ENCODE measurements at places on chromosomes 1 and 21.

DNA sequence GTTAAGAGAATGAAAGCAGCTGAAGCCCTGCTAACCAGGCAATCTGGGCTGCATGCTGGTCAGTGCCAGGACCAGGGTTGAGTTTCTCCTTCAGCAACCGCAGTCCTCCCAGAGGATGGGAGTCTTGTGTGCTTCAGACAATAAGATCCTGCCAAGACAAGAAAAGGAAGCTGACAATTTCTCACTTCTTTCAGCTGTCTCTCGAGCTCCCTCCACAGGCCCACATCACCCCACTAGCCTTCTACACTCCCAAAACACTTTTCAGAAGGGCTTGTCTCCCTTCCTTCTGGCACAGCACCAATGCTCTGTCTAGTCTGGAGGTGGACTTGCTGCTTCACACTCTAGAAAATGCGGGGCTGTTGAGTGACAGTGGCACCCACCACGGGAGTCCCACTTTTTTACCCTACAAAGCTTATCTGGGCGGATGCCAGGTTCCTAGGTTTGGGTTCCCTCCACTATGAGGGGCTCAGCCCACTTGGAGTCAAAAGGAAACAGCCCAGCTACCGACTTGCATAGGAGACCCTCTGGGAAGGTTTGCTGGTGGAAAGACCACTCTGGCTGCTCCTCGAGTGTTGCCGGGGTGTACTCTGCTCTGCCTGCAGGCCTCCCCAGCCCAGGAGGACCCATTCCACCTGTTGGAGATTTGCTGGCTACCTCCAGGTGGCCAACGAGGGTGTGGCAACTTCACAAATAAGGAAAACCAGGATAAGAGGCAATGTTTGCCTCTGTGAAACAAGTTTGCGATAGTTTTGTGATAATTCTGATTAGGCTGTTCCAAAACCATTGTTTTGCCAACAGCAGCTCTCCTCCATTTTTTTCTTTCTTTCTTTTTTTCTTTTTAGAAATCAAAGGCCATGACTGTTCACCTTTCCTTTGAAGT is 68.9 kb downstream of the TENT5C start:
- DNase-seq: peak; percentile 54

- DNase-seq: no peak
These were observed 131.8 kb upstream of the SGIP1 start for GRCh38 chr1:66402194-66402593.

- no peak for DNase-seq
These were observed 7.1 kb downstream of the GIPC2 start for GRCh38 chr1:78052685-78053405.

- DNase-seq: peak; percentile 45
These were observed 40.2 kb downstream of the IL12RB2 start for GRCh38 chr1:67347688-67348472.

DNA sequence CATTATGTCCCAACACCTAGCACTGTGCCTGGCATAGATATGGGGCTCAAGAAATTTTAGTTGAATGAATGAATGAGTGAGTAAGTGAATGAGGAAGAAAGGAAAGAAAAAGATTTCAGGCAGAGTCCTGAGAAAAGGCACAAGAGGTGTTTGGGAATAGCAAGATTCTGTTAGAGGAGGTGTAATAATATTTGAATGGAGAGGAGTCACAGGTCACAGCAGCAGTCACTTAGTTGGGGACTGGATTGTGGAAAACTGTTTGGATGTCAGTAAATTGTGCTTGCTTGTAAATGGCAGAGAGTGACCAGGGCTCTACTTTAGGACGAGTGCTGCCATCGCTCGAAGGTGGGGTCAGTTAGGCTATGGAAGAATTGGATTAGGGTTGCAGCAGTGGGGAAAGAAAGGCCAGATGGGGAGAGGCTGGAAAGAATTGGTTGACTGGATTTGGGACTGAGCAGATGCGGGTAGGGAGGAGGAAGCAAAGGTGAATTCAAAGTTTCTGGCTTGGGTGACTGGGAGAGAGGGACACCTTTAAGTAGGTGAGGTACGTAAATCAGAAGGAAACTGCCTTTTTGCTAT is 9.3 kb downstream of the CDC14A start:
- no peak for DNase-seq

GRCh38 chr1:28163496-28164161 is 12.9 kb downstream of the PTAFR start:
- no peak for DNase-seq

GRCh38 chr1:31657020-31657804 is 12.5 kb upstream of the PEF1 start:
- no peak for DNase-seq

GRCh38 chr1:109657970-109658369 is 2.1 kb downstream of the GSTM4 start:
- DNase-seq: no peak

DNA sequence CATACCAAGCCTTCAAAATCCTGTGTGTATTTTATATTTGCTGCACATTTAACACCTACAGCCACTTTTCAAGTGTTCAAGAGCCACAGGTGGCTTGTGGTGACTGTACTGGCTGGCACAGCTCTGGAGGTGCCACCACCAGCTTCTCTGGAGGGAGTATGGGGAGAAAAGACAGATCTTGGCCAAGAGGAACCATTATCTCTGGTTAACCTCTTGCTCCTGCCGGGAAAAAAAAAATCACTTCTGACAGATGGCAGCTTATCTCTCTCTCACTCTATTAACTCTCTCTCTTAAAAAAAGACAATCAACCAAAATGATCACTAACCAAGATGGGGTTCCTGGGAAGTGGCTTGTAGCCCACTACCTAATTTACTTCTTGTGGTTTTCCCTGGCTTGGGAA is 1.2 kb upstream of the RIIAD1 start:
- DNase-seq: peak; percentile 42

DNA sequence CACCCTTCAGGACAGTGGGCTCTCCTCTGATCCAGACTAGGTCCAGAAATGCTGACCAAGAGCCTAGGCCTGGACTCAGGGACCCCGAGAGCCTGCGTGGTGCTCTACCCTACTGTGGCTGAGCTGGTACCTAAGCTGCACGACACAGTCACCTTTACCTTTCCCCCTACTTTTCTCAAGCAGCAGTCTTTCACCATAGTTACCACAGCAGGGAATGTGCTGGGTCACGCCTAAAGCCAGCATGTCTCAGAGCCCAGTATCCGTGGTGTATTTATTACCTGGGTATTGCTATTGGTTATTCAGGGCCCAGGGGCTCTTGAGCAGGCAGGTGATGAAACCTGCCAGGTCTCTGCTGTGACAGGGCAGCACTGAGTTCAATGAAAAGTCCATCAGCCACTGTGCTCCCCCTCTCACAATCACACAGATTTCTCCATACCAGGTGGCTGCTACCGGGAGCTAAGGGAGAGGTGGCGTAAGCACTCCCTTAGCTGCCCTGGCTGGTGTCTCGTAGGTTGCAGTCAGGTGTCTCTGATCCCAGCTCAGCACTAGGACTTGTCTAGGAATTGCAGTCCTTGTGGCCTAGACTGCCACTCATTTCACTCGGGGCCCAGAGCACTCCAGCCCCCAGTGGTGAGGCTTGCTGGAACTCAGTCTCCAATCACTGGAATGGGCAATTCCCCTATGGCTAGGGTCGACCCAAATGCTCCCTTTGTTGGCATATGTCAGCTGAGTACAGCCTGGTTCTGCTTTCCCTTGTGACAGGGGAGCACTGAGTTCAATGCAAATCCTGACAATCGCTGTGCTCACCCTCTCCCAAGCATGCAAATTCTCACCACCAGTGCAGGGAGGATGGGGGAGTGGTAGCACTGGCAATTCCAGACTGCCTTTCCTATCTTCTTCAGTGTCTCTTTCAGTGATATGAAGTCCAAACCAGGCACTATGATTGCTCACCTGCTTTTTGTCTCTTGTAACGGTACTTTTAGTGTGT is 128.7 kb downstream of the PHTF1 start:
- no peak for DNase-seq

GRCh38 chr1:4053774-4054173 is 153.7 kb upstream of the C1orf174 start:
- DNase-seq: no peak

- no peak for DNase-seq
These were observed 12.8 kb upstream of the PHC2 start for GRCh38 chr1:33443705-33444180.

- DNase-seq: no peak
These were observed 1348.4 kb upstream of the B3GALT2 start for GRCh38 chr1:194534784-194535183.

DNA sequence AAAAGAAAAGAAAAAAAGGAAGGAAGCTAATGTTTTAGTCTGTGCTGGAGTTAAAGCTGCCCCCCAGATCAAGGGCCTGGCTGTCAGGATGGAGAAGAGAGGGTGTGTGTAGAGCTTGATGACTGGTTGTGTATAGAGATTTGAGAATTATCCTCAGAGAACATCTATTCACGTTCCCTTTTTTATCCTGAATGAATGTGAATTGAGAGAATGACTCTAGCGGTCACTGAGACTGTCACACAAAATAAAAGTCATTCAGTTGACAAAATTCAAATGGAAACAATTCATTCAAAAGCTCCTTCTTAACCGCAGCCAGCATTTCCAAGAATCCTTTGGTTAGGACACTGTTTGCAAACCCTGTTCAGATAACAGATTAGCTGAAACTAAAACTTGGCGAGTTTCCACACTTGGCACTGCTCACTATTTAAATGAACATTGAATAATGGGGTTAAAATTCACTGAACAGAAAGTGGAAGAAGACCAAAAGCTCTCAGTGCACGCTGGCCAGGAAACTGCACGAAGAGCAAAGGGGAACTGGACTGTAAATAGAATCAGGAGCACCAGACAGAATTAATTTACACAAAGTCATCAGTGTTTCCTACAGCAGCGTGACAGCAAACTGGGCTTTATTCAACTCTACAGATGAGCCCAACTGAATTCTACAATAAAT is 13.6 kb upstream of the FAM89A start:
- no peak for DNase-seq

GRCh38 chr1:220880726-220881506 is 1.7 kb downstream of the HLX start:
- DNase-seq: no peak

GRCh38 chr1:5756434-5757186 is 235.6 kb downstream of the NPHP4 start:
- DNase-seq: no peak

DNA sequence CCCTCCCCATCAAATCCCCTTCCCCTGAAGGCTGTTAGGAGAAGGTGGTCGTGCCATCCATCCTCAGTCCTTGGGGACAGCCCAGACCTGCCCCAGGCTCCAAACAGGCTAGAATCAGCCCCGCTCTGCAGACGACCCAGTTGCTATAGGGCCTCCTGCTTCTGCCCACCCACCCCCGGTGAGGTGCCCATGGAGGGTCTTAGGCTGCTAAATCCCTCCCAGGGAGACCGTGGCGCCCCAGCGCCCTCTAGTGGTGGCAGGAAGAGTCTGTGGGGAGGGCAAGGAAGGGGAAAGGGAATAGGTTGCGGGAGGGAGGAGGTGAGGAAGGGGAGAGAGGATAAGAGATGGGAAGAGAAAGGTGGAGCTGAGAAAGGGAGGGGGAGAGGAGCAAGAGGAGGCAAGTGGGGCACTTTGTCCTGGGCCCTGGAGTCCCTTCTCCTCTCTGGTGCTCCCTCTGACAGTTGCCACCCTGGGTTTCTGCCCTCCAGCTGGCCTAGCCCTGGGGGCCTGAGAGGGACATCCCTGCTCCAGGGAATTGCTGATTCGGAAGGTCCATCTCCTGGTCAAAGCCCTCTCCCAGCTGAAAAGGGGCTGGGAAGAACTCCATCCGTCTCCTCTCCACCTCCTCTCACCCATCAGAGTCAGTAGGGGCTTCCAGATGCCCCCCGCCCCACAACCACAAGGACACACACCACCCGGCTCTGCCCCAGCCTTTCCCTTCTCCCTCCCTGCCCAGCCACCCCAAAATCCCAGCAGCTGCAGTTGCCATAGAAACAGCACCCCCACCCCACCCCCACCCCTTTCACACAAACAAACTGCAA is 55.4 kb downstream of the CAMK2N1 start:
- DNase-seq: peak; percentile 20

DNA sequence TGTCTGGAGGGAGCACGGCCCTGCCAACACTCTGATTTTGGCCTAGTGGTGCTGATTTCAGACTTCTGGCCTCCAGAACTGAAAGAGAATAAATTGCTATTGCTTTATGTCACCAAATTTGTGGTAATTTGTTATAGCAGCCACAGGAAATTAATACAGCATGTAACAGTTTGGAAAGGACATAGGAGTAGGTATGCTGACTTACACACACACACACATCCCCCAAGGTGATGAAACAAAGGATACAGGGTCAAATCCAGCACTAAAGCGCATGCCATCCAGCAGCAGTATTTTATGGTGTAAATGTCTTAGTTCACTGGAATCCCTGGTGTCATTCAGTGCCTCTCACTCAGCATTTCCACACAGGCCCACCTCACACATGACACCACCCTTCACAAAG is 72.2 kb upstream of the MAN1A2 start:
- DNase-seq: no peak

GRCh38 chr1:18554597-18554996 is 73.9 kb downstream of the KLHDC7A start:
- DNase-seq: no peak

GRCh38 chr1:115850937-115851336 is 10.0 kb upstream of the NHLH2 start:
- no peak for DNase-seq

GRCh38 chr1:240111558-240111957 is 19.9 kb downstream of the FMN2 start:
- peak; percentile 11 for DNase-seq

- DNase-seq: no peak
These were observed 7.1 kb downstream of the PHLDA3 start for GRCh38 chr1:201461645-201462441.

DNA sequence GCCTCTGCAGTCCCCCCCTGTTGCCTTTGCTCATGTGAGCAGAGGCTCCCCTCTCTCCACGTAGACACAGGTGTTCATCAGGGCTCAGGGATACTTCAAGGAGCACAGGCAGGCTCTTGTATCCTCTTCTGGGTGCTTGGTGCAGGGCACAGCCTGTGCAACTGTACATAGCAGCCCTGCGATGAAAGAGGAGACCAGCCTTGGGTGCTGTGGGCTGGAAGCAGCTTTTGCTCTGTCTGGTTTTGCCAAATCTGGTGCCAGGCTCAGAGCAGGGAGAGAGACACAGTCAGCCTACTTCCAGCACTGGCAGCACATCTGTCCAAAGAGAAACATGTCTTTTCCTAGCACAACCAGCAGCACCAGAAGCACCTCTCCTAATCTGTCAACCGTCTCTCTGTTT is 132.1 kb downstream of the ETS2 start:
- no peak for DNase-seq

- no peak for DNase-seq
These were observed 88.5 kb downstream of the SLC44A5 start for GRCh38 chr1:75522389-75522788.
